Brain (organoid and tissue), 16 donors: ENCODE measurements at places on chromosomes 1 and 21. TPM values are rescaled to one million over a fixed set of nuclear protein-coding genes. Genes with fewer than 3 reads are reported as not detected.

- no peak for DNase-seq
Observed at GRCh38 chr1:110340207-110340468, 961 bp downstream of the RBM15 start.

DNA sequence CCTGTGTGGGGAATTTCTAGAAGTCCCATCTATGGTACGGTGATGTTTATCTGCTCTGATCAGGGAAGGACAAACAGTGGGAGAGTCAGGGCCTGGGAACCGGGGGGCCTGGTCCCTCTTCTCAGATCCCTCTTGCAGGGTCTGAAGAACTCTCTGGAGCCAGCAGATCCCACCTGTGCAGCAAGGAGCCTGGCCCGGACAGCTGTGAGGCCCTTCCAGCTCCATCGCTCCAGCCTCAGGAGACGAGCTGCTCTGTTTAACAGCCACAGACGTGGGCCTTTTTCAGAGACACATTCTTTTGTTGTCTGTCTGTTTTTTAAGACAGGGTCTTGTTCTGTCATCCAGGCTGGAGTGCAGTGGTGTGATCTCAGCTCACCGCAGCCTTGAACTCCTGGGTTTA is 14.5 kb downstream of the C1orf174 start:
- no peak for DNase-seq

DNA sequence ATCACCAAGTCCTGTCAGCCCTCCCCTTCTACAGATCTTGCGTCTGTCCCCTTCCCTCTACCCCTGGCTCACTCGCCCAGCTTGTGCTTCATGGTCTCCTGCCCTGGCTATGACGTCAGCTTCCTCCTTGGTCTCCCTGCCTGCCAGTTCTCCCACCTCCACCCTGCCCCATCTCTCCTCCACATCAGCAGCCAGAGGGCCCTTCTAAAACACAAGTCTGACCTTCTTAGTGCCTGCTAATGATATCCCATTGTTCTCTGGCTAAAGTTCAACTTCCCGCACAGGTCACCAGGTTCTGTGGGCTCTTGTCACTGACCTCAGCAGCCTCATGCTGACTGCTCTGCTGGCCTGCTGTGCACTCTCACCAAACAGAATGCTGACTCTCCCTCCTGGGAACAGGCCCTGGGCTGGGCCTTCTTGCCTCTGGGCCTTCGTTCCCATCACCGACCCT is 24.7 kb upstream of the MYCL start:
- DNase-seq: no peak

- no peak for DNase-seq
Observed at GRCh38 chr1:183831311-183831710, 26.4 kb downstream of the RGL1 start.

DNA sequence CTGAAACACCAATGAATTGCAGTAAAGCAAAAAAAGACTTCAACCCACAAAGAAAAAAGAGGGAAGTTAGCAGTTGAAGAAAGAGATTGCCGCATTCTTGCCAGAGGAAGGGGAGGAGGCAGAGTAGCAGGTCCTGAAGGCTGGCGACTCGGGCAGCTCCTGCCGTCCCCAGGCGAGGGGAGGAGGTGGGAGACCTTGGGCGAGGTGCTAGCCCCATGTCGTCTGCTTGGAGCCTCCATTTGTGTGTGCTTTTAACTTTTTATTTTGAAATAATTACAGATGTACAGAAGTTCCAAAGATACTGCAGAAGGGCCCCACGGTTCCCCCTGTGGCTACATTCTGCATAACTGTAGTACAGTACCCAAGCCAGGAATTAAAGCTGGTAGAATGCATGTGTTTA is 6.7 kb downstream of the TRPM2 start:
- no peak for DNase-seq

Gene GATAD2B
- 29.4 TPM for polyA plus RNA-seq

Gene AMY1A
- polyA plus RNA-seq: not detected

- DNase-seq: no peak
Observed at GRCh38 chr1:225923381-225923691, 714 bp downstream of the PYCR2 start.

Gene PGBD5
- polyA plus RNA-seq: 38.5 TPM

- peak; percentile 15 for DNase-seq
Observed at GRCh38 chr1:192610112-192610889, 25.6 kb upstream of the RGS13 start.

Gene TDRD5
- not detected for polyA plus RNA-seq

Gene KIF14
- polyA plus RNA-seq: 1.8 TPM

GRCh38 chr1:24065304-24065703 is 46.6 kb downstream of the MYOM3 start:
- DNase-seq: no peak

DNA sequence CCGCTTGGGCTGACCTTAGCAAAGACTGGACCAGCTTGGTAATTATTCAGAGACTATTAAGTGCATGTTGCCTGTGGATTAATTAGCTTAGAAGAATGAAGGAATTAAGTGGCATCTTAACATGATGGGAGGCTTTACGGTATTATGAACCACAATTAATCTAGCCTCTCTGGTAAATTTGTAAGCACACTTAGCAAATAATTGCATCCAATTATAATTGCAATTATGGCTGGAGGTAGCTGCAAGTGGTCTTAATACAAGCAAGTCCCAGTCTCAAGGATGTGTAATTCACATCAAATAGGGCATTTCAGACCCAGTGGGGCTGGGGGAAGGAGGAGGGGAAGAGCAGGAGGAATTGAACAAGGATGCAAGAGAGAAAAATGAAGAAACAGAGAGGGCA is 151.6 kb downstream of the CNIH3 start:
- DNase-seq: no peak

GRCh38 chr1:72845981-72846380 is 563.6 kb upstream of the NEGR1 start:
- DNase-seq: no peak

DNA sequence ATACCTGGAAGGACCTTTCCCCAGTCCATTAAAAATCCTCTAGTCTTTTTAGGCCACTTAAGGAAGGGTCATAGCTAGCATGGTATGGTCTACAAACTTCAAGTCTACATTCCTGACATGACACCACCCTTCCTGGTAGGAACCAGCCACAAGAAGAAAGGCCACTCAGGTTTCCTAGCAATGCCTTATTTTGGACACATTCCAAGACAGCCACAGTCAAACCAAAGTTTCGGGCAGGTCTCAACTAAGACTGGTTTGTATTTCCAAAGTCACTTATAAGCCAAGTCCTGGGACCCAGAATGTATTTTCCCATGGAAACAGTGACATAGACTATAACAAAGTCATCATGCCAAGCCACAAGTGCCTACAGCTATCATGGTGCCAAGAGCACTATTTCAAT is 50.6 kb upstream of the SLC44A3 start:
- DNase-seq: no peak

Gene WNT2B
- 0.68 TPM for polyA plus RNA-seq

GRCh38 chr1:219576931-219577730 is 35.8 kb downstream of the ZC3H11B start:
- DNase-seq: peak; percentile 55

- no peak for DNase-seq
Observed at GRCh38 chr21:32298148-32298559, 501 bp upstream of the MRAP start.

- no peak for DNase-seq
Observed at GRCh38 chr1:197664391-197664790, 110.9 kb downstream of the DENND1B start.

Gene CRYBG2
- 3.6 TPM for polyA plus RNA-seq

GRCh38 chr1:45820788-45821187 is 17.4 kb downstream of the MAST2 start:
- no peak for DNase-seq

Gene PPP1R8
- polyA plus RNA-seq: 54.3 TPM

Gene CR1
- polyA plus RNA-seq: 0.39 TPM

- DNase-seq: peak; percentile 17
Observed at GRCh38 chr1:30054126-30054525, 669.3 kb downstream of the MATN1 start.

DNA sequence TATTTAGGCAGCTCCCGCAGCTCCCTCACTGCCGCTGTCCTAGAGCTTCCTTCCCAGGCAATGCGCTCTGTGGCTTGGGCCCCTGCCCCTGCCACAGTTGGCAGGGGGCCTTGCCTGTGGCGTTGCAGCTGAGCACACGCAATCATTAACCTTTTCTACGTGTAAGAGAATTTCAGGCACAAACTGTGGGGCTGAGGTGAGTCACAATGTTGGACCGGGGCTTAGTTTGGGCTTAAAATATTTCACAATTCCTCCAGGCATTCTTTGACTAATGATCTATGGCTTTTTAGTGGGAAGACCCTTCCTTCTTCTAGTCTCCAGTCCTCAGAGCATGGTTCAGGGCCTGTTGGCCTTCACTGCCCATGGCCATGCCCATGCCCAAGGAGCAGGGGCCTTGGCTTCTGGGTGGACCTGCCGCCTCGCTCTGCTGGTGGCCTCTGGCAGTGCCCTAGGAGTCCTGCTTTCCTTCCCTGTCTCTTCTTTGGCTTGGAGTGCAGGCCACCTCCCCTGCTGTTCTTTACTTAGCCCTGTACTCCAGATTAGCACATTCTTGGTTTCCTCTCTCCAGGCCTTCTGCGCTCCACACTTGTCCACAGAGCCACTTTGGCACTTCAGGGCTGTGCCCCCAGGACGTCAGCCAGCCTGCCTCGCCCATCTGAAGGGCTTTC is 39.2 kb downstream of the MAPKAPK2 start:
- no peak for DNase-seq

Gene TMEM82
- not detected for polyA plus RNA-seq

GRCh38 chr1:214660190-214660589 is 57.2 kb downstream of the CENPF start:
- no peak for DNase-seq

- DNase-seq: no peak
Observed at GRCh38 chr1:156104861-156105832, 9.4 kb upstream of the LMNA start.
